ENCODE measurements at places on chromosomes 12 and 14.

- DNase-seq = no peak
These were observed 62.8 kb downstream of the ANO4 start for GRCh38 chr12:100857418-100857817.

DNA sequence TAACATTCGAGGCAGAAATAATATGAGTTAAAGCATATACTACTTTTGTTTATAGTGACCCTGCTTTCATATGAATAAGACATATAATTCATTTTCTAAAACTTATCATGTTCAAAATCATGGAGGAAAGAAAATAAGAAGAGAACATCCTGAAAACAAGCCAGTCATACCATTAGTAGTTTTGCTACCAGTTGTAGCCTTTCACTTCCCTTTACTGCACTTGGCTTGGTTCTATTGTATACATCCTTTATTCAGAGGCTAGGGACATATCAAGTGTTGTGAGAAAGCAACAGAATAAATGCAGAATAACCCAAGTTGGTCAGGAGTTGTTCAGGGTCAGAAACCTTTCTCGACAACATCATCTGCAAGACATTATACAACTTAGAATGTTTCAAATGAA, 598.7 kb downstream of the SOX5 start:
- no peak for DNase-seq

DNA sequence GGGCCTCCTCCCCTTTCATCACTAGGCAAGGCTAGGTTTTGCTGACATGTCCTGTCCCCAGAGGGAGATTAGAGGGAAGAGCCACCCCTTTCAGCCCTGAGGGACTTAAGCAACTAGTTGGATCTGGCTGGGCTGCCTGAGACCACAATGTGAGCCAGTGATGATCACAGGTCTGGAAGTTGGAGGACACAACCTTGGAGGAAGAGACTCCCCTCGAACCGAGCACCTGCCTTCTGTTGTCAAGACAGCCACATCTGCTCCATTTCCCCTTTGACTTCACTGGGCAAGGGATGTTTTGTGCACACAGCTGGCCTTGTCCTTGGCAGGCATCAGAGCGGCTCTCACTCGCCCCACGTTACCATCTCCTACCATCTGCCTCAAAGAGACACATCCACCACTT, 31.4 kb downstream of the MVK start:
- no peak for DNase-seq

DNA sequence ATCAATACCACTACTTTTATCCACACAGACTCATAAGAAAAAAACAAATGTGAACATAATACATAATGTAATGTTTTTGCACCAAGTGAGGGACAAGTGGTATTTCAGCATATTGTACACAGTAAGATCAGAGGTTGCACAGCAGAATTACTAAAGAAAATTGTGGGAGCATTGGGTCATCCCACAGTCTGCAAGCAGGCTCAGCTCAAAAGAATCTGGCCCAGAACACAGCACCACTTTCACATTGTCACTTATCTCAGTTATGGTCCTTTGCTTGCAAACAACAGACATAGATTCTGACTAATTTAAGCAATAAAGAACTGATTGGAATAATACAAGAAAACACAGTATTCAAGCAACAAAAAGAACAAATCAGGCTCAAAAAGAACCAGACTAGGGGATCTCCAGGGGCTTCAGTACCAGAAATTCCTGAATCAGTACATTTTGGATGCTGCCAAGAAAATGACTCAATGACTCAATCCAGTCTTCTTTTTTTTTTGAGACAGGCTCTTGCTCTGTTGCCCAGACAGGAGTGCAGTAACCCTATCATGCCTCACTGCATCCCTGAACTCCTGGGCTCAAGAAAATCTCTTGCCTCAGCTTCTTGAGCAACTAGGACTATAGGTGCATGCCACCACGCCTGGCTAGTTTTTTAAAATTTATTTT, 42.9 kb upstream of the EEA1 start:
- DNase-seq = no peak

- no peak for DNase-seq
These were observed 391.7 kb upstream of the TBX3 start for GRCh38 chr12:115075552-115076170.

DNA sequence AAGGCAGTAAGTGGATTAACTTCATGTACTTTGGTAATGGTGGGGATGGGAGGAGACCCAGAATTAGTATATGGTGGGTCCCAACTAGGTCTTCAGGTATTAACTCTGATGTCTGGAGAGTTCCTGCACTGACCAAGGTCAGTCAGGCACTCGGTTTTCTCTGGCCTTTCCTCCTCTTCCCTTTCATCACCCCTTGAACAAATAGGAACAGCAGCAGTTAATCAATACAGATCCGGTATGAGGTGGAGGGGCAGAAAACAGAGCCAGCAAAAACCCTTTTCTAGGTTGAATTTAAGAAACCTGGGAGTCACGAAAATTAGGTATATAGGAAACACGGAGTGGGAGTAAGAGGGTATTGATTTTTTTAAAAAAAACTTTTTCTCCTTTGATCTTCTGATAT, 4.0 kb downstream of the PFKM start:
- DNase-seq = no peak

DNA sequence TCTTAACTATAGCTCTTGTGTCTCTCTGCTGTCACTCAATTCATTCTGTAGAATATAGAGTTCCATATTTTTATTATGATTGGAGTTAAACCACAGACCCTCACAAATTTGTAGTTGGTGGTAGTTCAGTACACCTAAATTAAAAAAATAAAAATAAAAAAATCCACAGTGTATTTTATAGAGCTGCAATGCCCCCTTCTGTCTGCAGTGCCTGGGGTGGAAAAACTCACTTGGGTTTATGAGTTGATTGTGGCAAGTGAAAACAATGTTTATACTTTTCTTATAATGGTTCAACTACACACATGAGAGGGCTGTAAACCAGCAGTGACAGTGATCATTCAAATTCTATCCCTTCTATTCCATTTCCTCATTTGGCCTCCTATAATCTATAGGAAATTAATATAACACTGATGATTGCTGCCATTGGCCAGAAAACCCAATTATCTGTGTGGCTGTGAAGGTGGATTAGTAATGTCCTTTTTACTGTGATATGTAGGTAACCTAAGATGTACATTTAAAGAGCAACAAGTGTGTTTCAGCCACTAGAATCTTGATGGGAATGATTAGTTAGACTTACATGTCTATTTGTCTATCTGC, 166.9 kb upstream of the LRIG3 start:
- peak; percentile 24 for DNase-seq

- DNase-seq = no peak
These were observed 2.1 kb downstream of the BIN2 start for GRCh38 chr12:51321882-51322281.

DNA sequence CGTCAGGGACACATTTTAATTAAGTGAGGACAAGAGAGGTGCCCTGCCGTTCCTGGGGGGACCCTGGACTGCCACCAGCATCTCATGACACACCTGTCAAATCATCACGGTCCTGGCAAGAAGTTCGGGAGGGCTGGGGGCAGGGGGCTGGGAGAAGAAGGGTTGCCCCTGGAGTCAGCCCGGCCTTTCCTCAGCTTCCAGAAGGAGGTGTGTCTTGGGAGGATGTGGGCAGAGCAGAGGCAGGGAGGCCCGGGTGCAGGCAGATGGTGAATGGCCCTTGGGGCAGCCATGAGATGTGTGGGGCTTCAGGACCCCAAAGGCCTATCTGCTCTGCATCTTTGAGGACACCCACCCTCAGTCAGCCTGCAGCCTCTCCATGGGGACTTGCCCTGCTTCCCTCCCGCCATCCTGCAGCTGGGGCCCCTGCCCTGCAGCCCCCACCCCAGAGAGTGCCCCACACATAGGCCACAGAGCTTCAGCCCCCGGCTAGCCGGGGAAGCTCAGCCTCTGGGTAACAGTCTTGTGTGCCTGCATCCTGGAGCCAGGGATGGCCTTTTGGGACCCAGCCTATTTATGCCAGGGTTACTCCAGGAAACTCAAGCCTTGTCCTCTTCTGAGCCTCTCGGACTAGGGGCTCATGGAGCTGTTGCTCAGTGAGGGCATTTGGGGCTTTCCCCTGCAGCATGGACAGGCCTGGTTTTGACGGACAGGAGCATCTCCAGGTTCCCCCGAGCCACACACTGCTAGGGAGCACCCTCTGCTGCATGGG, 178.5 kb downstream of the KIF26A start:
- no peak for DNase-seq

GRCh38 chr12:47121146-47121545, 41.4 kb upstream of the AMIGO2 start:
- DNase-seq = no peak

DNA sequence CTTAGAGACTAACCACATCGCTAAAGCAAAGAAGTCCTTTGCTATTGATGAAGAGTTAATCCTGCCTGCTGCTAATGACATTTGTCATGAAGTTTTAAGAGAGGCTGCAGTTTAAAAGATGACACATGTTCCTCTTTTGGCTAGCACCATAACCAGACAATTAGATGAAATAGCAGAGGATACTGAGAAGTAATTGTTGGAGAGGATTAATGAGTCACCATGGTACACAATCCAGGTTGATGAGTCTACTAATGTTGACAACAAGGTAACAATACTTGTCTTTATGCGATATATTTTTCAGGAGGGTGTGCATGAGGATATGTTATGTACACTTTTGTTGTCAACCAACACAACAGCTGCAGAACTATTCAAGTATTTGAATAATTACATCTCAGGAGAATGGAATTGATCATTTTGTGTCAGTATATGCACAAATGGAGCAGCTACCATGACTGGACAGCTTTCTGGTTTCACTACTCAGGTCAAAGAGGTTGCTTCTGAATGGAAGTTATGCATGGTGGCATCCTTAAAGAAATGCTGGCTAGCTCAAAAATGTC, 56.7 kb downstream of the LRRIQ1 start:
- DNase-seq = no peak

DNA sequence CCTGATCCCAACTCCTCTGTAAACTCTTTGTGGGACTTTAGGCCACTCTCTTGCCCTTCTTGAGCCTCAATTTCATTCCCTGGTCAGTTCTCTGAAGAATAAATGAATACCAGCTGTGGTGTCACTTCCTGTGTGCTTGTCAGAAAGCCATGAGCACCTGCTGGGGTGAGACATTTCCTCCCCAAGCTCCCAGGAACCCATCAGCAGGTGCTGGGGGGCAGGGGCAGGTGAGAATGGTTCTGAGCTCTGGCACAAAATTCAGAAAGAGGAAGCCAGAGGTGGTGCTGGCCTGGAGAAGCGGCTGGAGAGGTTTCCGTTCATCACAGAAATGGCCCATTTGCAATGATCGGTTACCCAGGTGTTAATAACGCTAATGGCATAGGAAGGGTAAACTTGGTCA, 14.9 kb downstream of the LHX5 start:
- DNase-seq = peak; percentile 40

- DNase-seq = peak; percentile 61
These were observed 15.4 kb upstream of the TMEM120B start for GRCh38 chr12:121697093-121697698.

DNA sequence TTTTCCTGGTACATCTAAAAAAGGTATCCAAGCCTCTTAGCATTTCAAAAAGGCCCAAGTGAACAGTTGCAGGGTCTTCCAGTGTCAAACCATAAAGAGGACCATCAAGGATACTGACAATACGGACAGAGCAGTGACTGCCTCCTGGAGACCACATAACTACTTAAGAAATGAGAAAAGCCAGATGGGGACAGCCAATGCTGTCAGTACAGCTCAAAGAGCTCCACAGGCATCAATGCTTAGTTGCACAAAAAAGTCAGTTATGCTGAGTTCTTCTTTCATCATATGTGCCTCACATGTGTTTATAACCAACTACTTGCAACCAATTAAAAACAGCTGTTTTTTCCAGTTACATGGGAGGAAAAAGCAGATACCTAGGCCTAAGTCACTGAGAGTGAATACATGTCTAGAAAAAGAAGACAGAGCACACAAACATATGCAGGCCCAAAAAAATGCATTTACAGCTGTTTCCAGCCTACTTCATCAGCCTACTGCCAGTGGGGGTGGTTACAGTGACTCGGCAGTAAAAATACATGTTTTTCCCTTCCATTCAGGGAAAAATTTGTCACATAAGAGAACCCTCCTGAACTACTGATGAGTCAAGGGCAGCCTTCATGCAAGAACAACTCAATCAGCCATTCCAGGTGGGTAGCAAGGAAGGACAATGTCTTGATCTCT, 84.0 kb downstream of the DCAF5 start:
- no peak for DNase-seq

GRCh38 chr14:99378782-99379214, 101.9 kb downstream of the SETD3 start:
- no peak for DNase-seq

- DNase-seq = peak; percentile 27
These were observed 50.9 kb downstream of the SNAPC1 start for GRCh38 chr14:61813096-61813606.

- no peak for DNase-seq
These were observed 175.3 kb downstream of the TMEM121 start for GRCh38 chr14:105701456-105702274.

- no peak for DNase-seq
These were observed 14.3 kb downstream of the COCH start for GRCh38 chr14:30888480-30889243.

DNA sequence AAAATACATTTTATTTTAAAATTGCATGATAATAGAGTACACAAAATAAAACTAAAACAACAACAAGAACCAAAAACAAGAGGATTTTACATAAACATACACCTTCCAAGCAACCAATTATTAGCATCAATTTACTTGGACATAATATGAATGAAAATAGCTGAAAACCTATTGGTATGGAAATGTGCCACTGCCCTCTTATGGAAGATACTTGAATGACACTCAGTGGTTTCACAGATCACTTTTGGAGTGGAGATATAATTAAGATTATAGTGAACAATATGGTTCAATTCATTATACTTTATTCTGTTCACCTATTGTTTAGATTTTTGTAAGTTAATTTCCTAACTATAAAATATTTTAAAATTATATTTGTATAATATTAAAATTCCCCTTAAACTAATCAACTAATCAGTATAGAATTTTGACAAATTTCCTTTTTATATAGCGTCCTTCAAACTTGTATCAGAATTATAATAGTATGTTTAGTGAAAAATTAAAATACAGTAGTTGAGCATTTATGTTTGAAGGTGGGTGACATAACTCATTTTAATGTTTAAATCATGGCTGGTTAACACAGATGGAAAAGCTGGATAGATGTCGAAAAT, 70.1 kb downstream of the SLC6A15 start:
- DNase-seq = peak; percentile 48

- DNase-seq = no peak
These were observed 1.5 kb downstream of the PACS2 start for GRCh38 chr14:105315941-105316576.

GRCh38 chr12:89525305-89525823, 483 bp downstream of the POC1B start:
- peak; percentile 75 for DNase-seq

GRCh38 chr14:89625244-89625713, 208.2 kb upstream of the FOXN3 start:
- DNase-seq = peak; percentile 31
